LNCaP clone FGC (cell line): ENCODE measurements at places on chromosomes 3 and 15.

DNA sequence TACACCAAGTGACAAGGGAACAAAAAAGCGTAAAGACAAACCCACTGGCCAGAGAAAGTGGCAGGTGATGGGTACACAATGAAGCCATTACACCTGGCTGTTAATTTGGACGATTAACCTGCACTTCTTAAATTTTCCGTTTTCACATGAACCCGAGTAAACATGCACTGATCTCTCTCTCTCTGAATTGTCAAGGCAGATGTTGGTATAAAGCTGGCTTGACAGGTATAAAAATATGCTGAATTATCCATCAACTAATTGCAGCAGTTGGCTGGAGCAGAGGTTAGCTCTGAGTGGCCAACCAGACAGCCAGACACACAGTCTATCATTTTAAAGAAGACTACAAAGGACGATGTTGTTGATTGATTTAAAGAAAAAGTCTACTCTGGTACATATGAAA lies 561.7 kb upstream of the ALCAM start:
- DNase-seq, result no peak

DNA sequence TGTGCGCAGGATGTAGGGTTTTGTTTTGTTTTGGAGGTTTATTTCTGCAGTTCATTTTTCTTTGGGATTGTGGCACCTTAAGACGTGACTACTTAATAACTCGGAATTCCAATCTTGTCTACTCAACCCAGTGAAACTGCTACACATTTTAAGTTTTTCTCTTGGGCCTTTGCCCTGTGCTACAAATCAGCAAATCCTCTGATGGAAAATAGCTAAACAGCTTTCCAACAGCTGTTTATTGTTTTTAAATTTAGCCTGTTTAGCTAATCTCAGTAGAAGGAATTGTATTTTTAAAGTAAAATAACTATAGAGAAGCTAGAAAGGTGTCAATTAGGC lies 48.4 kb downstream of the OPA1 start:
- DNase-seq, result no peak

DNA sequence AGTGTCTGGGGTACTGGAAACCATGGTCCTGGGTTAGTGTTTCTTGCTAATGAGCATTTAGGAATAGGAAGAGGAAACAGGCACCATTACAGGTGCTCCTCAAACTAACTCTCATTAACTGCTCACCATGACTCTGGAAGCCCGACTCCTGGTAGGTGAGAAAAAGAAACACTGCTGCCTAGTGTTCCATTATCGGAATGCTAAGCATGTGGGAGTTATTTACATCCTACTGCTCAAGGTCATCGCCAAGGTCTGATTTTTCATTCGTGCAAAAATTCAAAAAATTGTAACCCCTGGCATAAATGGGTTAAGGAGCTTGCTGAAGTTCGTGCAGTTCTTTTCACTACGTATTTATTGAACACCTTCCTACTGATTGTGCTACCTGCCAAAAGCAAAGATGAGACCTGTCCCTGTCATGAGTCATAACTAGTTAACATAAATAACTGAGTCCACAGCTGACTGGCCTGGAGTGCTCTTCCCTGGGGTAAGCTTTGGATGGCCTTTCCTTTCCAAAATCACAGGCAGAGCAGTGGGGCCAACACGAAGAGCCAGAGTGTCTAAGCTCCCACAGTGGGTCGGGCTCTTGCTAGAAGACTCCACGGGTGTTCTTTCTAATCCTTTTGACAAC lies 22.7 kb upstream of the PAQR5 start:
- no peak for DNase-seq

DNA sequence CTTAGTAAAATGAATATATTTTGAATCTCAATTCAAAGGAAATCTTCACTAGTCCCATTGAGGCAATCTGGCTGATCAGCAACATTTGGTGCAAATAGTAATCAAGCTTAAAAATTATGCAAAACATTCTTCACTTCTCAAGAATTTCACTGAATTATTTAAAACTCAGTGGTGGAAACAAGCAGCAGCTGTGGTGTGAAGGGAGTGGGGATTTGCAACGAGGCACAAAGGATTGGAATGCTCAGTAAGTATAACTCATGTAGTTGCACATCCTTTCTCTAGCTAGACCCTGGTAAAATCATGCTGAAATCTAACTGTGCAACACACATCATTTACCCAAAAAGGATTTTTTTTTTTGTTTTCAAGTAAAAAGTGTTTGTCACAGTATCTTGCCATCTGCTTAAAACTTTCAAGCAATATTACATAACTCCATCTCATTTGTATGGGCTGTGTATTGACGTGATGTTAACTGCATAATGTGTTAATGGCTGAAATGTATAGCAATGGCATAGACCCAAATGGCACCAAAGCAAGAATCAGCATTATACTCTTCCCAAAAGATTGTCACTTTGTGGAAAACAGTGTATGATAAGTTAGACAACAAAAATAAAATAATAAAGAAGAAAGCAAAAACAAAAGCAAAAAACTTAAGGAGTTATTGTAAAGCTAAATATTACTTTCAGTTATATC lies 816.6 kb downstream of the EPHA3 start:
- DNase-seq, result no peak

GRCh38 chr3:18965781-18966180 lies 182.5 kb upstream of the KCNH8 start:
- no peak for DNase-seq

- DNase-seq, result no peak
These were observed 384 bp downstream of the KNL1 start for GRCh38 chr15:40594429-40594836.

DNA sequence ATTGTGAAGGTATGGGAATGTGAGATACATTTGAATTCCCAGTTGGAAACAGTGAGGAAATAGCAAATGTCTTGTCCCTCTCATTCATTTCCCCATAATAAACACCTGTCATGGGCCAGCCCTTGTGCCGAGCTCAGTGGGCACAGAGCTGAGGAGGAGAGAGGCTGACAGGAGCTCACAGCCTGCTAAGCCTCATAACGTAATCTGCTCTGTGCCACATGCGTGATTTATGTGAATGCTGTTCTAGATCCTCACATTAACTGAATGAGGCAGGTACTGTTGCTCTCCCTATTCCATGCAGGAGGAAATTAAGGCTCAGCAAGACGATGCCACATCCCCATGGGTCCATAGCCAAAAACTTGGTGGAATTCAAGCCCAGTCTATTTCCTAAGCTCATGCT lies 35.2 kb upstream of the RHO start:
- no peak for DNase-seq

GRCh38 chr3:145286937-145287336 lies 874.0 kb downstream of the PLOD2 start:
- no peak for DNase-seq

- no peak for DNase-seq
These were observed 2.0 kb downstream of the FOXP1 start for GRCh38 chr3:71581457-71582035.

DNA sequence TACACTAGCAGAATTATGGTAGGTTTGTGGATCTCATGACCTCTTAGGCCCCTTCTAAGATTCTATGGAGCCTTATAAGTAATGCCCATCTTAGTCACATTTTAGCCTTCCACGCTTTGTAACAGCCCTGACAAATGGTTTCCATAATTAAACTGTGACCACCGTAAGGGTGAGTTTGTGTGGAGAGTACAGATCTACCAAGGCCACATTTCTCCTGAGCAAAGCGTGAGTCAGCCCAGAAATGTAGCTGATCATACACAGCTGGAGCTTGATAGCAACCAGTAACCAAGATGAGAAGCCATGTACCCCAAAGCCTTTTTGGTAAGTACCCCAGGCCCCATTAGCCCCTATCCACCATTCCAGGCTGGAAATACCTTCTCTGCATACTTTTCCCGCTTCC lies 31.7 kb downstream of the CHAC1 start:
- DNase-seq, result no peak

GRCh38 chr3:98612996-98613517 lies 19.6 kb upstream of the CPOX start:
- no peak for DNase-seq

GRCh38 chr15:65401611-65402240 lies 21.0 kb downstream of the IGDCC4 start:
- no peak for DNase-seq

DNA sequence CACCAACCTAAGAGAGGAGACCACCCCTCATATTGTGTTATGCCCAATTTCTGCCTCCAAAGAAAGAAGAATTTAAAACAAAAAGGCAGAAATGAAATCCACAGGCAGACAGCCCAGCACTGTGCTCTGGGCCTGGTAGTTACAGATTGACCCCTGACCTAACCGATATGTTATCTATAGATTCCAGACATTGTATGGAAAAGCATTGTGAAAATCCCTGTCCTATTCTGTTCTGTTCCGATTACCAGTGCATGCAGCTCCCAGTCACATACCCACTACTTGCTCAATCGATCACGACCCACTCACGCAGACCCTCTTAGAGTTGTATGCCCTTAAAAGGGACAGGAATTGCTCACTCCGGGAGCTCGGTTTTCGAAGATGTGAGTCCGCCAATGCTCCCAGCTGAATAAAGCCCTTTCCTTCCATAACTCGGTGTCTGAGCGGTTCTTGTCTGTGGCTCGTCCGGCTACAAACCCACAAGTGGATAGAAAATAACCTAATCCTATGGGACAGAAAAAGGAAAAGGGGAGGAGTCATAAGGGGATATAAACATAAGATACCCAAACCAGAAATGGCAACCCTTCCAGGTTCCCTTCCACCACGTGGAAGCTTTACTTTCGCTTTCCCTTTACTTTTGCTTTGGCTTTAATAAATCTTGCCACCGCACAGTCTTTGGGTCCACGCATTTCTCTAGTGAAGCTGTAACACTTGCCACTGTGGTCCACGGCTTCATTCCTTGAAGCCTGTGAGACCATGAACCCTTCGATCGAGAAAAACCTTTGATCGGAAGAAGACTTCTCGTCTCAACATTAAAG lies 1.7 kb upstream of the CFAP91 start:
- DNase-seq, result no peak

DNA sequence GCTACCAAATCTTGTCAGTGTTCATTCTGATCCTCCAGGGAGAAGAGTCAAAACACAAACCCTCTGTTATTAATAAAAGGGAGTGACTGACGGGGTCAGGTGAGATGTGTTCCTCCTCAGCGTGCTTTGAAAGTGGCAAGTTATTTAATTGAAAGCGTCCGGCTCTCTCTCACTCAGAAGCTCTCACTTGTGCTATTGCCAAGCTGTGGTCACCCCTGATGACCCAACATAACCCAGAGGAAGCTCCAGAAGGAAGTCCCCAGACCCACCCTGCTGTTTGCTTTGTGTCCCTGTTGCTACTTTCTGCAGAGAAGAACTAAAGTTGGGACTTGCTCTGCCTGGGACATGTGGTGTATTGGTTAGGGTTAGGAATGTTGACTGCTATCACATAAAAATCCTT lies 235.6 kb downstream of the EDEM1 start:
- no peak for DNase-seq

GRCh38 chr15:40313531-40314398 lies 6.0 kb upstream of the PLCB2 start:
- DNase-seq, result peak; percentile 25

GRCh38 chr15:50055750-50056157 lies 63.3 kb downstream of the ATP8B4 start:
- no peak for DNase-seq

- DNase-seq, result no peak
These were observed 277.2 kb downstream of the TBL1XR1 start for GRCh38 chr3:176919836-176920765.
